CD4-positive, alpha-beta T cell (primary cell): ENCODE measurements at places on chromosomes 11 and 22.

GRCh38 chr11:85712953-85713352, 27.0 kb upstream of the CCDC89 start:
- DNase-seq, result no peak

DNA sequence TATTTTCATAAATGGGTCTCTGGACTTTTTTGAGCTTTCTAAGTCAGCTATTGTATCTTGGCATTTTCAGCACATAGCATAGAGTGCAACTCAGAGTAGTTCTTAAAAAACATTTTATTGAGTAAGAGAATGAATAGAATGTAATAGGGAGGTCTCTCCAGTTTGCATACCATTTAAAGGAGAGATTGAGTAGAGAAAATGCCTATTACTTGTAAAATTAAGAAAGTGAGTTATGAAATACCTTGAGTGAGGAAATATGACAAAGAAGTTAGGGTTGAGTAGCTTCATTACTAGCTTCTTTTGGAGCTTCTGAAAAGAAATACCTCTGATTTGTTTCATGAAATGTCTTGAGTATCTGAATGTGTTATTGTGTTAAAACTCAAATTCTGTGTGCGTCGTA, 140.0 kb downstream of the AASDHPPT start:
- DNase-seq, result no peak

GRCh38 chr11:26948881-26949280, 45.0 kb upstream of the FIBIN start:
- no peak for DNase-seq

GRCh38 chr11:57239348-57239747, 2.3 kb upstream of the APLNR start:
- DNase-seq, result no peak

GRCh38 chr22:30038219-30038618, 42.0 kb upstream of the HORMAD2 start:
- no peak for DNase-seq

- DNase-seq, result no peak
These were observed 902.4 kb upstream of the RAG2 start for GRCh38 chr11:37500425-37500824.

- DNase-seq, result no peak
These were observed 11.9 kb downstream of the GLB1L2 start for GRCh38 chr11:134343646-134344045.

GRCh38 chr11:119320240-119320775, 3.4 kb upstream of the MCAM start:
- DNase-seq, result no peak

- DNase-seq, result no peak
These were observed 13.9 kb downstream of the INSC start for GRCh38 chr11:15128621-15129020.
